ENCODE measurements at places on chromosomes 1 and 21.

DNA sequence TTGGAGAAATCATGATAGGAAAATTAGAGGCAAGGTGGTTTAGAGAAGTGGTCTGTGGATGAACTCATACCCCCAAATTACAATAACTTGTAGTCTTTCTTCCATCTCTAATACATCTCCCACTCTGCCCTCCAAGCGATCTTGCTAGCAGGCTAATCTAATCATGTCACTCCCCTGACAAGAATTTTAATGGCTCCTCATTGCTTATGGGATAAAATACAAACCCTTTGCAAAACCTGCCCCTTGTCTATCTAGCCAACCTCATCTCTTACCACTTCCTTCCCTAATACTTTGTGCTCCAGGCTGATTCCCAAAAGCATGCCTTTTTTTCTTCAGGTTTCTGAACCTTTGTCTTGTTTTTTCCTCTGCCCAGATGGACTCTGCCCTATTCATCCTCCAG is 71.3 kb upstream of the LRRN2 start:
- no peak for DNase-seq

DNA sequence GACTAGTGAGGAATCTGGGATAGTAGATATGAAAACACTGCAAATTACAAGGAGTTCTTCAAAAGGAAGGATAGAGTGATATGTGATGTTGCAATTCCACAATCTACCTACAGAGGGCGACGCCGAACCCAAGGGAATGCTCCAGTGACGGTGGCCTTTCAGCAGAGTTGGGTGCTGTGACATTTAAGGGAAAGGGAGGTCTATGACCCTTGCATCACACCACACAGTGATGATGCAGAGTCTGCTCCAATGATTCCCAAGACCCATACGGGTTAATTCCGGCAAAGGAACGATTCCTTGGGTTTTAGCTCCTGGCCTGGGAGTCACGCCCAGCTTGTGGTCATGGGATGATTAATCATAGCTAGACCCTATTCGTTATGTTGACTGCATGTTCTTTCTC is 123.0 kb upstream of the IGSF21 start:
- DNase-seq: peak; percentile 23

- DNase-seq: peak; percentile 56
These were observed 5.7 kb downstream of the DOCK7 start for GRCh38 chr1:62682531-62682930.

DNA sequence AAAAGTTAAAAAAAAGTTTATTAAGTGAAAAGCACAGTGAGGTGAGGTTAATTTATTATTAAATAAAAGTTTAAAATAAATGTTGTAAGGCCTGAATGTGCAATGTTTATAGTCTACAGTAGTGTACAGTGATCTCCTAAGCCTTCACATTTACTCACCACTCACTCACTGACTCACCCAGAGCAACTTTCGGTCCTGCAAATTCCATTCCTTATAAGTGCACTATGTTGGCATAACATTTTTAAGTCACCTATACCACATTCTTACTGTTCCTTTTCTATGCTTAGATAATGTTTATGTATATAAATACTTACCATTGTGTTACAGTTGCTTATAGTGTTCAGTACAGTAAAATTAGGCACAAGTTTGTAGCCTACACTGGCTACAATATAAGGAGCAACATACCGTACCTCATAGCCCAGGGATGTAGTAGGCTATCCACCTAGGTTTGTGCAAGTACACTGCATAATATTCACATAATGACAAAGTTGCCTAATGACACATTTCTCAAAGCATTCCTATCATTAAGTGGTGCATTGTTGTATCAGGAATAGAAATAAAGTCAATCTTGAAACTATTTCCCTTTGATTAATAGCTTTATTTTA is 426.5 kb upstream of the BRINP3 start:
- DNase-seq: peak; percentile 79

DNA sequence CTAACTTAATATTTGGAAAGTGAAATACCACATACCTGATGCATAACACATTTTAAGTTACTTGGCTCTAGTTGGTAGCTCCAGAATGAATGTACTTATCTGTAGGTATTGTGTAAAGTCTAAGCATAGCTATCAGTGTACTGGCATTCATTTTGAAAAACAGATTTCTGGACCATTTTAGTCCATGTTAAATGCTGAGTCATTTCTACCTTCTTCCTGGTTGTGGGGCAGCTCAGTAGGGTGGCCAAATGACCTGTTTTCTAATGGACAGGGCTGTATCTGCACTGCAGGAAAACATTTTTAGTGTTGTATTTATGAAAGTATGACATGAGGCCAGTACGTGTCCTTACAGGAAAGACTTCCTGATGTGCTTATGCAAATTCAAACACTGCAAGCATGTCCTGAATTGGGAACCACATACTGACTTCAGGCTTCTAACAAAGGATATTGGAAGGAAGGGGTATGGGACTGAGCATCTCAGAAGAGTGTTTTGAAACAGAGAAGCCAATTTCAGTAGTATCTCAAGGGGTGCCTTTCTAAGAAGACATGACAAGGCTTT is 300.3 kb upstream of the B3GALT2 start:
- DNase-seq: no peak

GRCh38 chr1:220690140-220691052 is at the start of gene C1orf115:
Gene C1orf115, plus strand, starts transcription at chr1:220690363. Its CDS starts 40 bp downstream, at chr1:220690403.
- DNase-seq: peak; percentile 64

DNA sequence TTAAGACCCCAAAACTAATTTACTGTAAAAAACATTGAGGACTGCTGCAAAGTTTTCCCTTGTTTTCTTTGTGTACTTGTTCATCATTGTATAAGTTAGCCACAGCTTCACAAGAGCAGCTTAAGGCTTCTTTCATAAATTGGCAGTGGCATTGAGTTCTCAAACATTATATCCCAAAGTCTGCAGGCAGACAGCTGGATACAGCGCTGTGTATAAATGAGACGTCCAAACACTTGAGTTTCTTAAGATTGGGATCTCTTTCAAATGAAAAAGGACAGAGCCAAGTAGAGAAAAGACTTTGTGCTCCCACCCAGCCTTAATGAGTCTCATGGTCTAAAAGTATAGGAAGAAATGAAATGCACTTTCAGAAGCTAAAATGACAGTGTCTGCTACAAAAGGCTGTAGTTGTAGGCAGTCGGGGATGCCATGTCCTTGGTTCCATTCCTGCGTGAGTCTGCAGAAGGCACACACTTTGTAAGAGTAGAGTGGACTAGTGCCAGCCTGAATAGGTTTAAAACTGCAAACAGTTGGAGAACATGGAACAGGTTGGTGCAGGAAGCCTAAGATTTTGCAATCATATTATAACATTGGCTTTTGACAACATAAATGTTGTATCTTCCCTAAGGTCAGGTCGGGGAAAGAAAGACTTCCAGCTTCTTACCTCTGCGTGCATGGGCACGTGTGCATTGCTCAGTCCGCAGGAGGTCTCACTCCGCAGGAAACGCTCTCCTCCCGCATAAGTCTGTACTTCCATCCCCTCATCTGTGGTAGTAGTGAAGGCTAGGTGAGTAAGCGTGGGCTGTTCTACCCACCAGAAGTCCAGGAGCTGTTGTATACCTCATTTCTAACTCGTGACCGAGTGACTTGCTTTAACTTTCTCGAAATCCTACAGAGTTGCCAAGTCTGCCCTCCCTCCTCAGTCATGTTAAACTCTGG is 94.4 kb downstream of the CD247 start:
- DNase-seq: no peak

DNA sequence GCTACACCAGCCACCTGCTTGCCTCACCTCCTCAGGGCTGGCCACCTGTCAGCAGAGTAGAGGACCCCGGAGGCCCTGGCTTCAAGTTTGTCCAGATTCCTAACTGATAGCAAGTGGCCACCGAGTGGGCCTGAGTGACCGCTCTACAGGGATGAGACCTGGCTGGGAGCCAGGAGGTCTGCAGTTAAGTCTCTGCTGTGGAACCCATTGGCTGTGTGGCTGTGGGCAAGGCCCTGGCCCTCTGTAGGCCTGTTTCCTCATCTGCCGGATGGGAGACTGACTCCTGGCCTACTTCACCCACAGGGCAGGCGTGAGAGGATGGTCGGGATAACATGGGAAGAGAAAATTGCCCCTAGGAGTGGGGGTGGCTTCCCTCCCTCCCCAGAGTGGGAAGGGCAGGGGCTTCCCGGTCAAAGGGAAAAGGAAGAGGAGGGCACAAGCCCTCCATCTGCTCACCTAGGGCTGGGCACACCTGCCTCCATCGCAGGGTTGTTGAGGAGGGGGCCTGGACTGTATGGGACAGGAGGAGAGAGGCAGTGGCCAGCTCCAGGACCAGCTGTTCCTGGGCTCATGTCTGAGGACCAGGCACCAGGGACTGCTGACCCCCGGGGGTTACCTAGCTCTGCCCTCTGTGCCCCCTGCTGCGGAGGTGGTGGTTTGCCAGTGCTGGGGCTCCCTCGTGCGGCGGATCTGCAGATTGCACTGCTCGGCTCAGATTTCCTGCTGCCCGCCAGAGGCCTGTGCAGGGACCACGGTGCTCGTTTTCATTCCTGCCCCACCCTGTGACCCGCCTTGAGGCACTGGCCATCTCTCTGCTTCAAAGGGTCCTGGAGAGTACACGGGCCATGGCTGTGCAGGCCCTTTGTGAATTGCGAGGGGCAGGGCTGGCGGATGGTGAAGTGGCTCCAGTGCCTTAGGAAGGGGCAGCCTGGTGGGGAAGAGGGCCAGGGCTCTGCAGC is 9.1 kb upstream of the MTFR1L start:
- DNase-seq: peak; percentile 63

Measured in ELR (cell line).